ENCODE measurements at places on chromosomes 12 and 14.

GRCh38 chr12:101995684-101996083, 66.1 kb downstream of the WASHC3 start:
- DNase-seq = no peak

- DNase-seq = no peak
These were observed 7.5 kb downstream of the REC8 start for GRCh38 chr14:24179294-24179960.

GRCh38 chr12:95141310-95141709, 67.9 kb upstream of the NR2C1 start:
- no peak for DNase-seq

- peak; percentile 49 for DNase-seq
These were observed 7.6 kb downstream of the ADSS1 start for GRCh38 chr14:104731320-104732294.

- DNase-seq = no peak
These were observed 34.0 kb upstream of the CMKLR1 start for GRCh38 chr12:108373111-108373510.

DNA sequence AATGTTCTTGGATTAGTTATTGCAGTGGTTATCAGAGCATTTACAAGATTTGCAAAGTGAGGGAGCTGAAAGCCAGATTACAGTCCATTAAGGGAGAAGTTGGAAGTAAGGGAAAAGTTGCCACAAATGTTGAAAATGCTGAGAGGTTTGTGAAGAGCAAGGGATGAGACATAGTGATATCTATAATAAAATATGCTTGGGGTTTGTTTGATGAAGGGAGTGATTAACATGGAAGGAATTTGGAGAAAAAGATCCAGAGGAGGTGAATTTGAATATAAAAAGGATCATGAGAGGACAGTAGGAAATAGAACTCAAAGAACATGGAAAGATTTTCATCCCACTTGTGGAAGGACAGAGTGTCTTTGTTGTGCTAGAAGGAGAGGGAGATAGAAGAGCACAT, 19.3 kb upstream of the CCER1 start:
- peak; percentile 70 for DNase-seq

GRCh38 chr14:22846811-22847307, 10.5 kb downstream of the MMP14 start:
- DNase-seq = no peak

- no peak for DNase-seq
These were observed 40.0 kb upstream of the FOXN3 start for GRCh38 chr14:89457007-89457406.

GRCh38 chr12:53775478-53776145, 23.8 kb upstream of the CISTR start:
- no peak for DNase-seq

DNA sequence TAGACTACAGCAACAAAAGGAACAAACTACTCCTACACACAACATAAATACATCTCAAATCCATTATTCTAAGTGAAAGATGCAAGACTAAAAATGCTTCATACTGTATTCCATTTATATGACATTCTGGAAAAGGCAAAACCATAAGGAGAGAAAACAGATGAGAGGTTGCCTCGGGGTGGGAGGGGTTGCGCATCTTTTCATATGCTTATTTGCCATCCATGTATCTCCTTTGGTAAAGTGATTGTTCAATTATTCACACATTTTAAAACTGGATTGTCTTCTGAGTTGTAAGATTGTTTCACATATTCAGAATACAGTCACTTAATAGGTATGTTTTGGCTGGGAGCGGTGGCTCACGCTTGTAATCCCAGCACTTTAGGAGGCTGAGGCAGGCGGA, 5.1 kb upstream of the TMEM263 start:
- no peak for DNase-seq

- DNase-seq = peak; percentile 57
These were observed 683 bp downstream of the CIPC start for GRCh38 chr14:77098529-77099353.

DNA sequence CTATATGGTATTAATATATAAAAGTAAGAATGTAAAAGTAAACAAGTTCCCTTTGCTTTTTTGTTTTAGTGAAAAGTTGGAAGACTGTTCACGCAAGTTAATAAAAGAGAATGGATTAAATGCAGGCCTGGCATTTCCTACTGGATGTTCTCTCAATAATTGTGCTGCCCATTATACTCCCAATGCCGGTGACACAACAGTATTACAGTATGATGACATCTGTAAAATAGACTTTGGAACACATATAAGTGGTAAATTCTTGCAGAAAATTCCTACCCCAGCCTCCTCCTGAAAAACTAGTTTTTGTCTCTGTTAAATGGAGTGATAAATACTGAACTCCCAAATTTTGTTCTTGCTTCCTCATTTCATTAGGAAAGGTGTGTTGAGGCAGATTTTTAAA, 20.9 kb downstream of the METAP2 start:
- DNase-seq = no peak

Measured in GM23248 (cell line).